Lung (tissue), 17 donors: ENCODE measurements at places on chromosomes 4 and X.

DNA sequence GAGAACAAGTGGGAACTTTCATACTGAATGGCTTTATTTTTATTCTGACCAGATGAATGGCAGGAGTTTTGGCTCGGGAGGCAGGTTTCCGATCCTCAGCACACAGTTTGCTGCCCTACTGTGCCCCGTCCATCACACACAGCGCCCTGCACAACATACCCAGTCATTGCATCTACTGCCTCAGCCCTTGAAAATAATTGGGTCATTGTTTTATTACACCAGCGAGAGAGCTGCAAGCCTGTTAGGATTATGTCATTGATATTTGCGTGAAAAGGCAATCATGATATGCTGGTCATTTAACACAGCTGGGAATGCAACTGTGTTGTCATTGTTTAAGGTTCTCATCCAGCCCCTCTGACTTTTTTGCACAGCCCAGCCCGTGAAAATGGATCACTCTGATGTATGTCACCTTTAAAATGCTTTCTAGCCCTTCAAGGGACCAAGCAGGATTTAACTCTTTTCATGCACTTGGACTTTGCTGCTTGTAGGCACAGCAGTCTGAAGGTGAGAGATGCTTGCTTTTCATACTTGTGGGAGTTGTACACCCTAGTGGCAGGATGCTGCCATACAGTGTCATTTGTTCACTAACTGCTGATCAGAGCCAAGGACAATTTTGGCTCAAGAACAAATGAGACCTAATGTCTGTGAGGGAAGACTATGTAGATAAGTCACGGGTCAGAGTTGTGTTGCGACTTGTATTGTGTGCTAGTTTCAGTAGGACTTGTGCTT, 62.3 kb downstream of the RTL9 start:
- DNase-seq, result peak; percentile 24

DNA sequence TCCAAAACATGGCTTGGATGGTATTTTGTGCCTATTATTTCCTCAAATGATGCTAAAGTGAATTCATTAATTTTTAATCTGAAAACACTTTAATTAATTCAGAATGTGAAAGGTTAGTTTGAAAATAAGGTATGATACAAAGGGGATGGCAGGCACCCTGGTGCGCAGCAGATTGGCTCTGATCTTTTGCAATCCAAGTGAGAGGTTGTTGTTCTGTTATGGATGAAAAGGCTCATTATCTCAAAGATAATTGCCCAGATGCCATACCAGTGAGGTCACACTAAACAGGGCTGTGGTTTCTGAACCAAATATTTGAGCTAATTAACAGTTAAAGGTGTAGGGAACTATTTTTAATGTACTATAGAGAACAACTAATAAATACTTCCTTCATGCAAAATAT, 504.9 kb downstream of the RAPGEF2 start:
- DNase-seq, result no peak

- no peak for DNase-seq
Observed at GRCh38 chrX:40952855-40953254, 132.4 kb upstream of the USP9X start.

GRCh38 chrX:154018518-154019060, 1.1 kb downstream of the IRAK1 start:
- DNase-seq, result no peak

DNA sequence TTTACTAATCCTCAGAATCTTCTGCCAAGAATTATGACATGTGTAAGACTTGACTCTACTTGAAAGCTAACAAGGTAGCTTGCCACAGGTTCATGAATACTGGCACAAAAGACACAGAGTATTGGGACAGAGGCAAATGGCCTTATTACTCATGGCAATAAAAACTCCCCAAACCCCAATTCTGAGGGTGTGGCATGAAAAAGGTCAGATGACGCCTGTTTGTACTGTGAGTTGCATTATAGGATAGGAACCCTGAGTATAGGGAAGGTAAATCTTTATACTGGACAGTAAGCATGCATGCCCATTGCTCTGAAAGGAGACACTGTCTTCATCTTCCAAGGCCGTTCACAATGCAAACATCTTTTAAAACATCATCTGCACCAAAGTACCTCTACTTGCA, 600.0 kb downstream of the IL1RAPL1 start:
- no peak for DNase-seq

- peak; percentile 64 for DNase-seq
Observed at GRCh38 chrX:51641421-51642021, 22.8 kb upstream of the CENPVL3 start.

DNA sequence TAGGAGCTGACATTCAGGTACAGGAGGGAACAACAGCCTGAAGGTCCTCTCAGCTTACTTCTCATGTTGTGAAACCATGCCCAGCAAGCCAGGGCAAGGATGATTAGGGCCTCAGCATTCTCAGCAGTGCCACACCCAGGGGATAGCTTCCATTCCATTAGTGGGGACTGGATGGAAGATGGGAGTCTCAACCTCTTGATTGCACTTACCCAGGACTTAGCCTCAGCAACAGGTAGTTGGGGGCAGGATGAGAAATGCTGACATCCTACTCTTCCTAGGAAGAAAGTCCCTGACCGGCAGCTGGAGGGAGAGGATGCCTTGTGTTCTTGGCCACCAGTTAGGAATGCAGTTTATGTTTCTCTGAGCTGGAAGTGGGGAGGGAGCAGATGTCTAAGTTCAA, 8.8 kb upstream of the BEX3 start:
- DNase-seq, result no peak

GRCh38 chr4:185902654-185903053, 90.7 kb upstream of the SORBS2 start:
- no peak for DNase-seq

DNA sequence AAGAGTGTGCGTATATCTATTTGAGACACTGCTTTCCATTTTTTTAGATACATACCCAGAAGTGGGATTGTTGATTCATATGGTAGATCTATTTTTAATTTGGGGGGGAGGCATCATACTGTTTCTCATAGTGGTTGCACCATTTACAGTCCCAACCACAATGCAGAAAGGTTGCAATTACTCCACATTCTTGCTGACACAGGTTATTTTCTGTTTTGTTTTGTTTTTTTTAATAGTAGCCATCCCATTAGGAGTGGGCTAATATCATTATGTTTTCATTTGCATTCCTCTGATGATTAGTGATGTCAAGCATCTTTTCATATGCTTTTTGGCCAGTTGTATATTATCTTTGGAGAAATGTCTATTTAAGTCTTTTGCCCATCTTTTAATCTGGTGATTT, 15.1 kb upstream of the LHFPL1 start:
- no peak for DNase-seq

GRCh38 chr4:114603497-114603896, 4.9 kb downstream of the UGT8 start:
- no peak for DNase-seq

- no peak for DNase-seq
Observed at GRCh38 chrX:40424259-40424658, 156.5 kb upstream of the ATP6AP2 start.

DNA sequence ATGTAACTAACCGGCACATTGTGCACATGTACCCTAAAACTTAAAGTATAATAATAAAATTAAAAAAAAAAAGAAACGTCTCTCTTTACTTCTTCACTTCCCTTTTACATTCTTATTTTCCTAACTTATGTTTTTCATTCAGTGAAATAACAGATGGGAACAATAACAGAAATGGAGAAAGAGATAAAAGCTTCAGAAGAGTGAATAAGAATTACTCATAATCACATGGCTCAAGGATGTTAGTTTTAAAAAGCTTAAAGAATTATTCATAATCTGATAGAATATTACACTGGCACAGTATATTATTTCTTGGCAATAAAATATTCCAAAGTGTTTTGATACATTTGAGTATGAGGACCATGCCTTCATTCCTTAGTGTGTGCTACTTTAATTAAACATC, 175.6 kb downstream of the COL25A1 start:
- DNase-seq, result no peak

- no peak for DNase-seq
Observed at GRCh38 chrX:38318606-38319005, 8.7 kb downstream of the RPGR start.

DNA sequence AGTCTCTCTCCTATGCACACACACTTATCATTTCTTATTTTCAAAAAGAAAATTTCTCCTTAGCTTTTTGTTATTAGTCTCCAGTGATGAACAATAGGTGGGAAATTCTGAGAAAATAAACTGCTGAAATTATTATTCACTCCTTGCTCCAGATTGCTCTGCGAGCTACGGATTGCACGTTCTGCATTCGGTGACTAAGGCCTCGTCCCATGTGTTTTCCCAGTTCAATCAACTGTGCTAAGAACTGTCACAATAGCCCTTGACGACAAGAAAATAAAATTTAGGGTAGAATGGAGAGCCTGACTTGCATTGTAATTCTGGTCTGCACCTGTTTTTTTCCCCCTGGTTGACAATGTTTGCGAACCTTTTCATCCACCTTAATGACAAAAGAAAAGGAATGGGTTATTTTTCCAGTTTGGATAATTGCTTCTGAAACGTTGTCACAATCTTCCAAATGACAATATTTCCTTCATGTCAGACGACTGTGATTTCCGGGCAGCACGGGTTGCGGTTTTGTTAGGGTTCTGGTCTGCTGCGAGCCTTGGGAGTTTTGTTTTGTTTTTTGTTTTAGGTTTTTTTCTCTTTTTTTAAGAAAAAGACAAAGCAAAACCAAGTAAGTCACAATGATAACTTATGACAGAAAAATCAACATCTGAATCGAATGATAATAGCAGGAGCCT, 124.5 kb upstream of the NOCT start:
- no peak for DNase-seq

- DNase-seq, result peak; percentile 15
Observed at GRCh38 chr4:190019023-190019858, 7.8 kb downstream of the FRG2 start.

GRCh38 chr4:186554539-186554913, 841 bp downstream of the MTNR1A start:
- peak; percentile 47 for DNase-seq

DNA sequence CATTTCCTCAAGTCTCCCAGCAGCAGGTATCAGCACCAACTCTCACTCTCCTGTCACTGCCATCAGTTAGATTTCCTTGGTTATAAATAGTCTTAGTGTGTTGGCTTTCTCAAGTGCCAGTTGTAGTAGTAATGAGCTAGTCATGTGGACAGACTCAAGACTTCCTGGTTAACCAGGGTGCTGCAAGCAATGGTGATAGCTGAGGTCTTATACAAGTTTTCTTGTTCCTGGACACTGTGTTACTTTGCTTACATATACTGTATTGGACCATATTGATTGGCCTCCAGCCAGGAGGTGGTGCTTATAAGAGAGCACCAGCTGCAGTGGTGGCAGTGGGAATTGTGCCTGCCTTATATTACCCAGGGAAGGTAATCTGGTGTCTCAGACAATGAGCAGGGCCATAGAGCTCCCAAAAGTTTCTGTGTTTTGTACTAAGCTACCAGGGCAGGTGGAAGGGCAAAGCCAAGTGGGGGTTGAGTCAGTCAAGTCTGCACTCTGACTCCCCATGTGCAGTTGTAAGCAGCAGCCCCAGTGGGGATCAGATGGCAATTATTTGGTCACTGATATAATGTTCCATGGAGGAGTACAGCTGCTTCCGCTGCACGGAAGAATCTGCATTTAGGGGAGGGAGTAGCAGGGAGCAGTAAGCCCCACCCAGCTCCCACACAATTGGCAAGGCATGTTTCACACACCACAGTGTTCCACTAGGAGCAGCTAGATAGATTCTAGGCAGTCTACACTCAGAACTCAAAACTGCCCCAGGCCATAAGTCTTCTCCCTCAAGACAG, 24.1 kb upstream of the ZDHHC15 start:
- no peak for DNase-seq

GRCh38 chr4:112865443-112865842, 184.0 kb upstream of the ANK2 start:
- DNase-seq, result no peak

- peak; percentile 36 for DNase-seq
Observed at GRCh38 chrX:29903360-29903759, 312.0 kb upstream of the MAGEB2 start.

- DNase-seq, result no peak
Observed at GRCh38 chrX:83185887-83186286, 322.2 kb upstream of the POU3F4 start.

DNA sequence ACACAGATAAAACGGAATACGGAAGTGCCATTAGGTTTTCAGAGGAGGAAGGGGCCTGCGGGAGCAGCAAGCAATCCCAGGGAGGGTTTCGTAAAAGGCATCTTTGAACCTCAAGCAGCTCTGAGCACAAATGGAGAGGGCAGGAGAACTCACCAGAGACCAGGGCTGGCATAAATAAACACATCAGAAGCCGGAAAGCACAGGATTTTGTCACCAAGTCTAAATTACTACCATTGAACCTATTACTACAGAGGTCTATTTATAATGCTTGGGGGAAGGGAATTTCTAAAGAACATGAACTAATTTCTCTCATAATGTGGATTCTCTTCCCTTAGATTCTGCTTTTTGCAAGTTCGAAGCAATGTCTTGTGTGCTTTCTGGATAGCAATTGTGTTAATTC, 39.6 kb upstream of the MBTPS2 start:
- no peak for DNase-seq

DNA sequence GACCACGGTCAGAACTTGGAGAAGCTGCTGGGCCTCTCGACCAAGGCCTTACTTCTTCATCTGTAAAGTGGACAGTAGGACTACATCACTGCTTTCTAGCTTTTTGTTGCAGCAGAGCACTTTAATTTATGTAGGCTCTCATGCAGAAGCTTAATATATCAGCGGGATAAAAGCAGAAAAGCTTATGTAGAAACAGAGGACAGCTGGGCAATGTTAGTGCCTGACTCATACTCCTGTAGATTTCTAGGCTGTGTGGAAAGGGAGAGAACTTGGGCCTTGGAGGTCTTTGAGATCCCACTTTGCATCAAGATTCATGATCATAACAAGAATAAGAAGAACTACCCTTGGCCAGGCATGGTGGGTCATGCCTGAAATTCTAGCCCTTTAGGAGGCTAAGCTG, 91.2 kb downstream of the ARHGAP10 start:
- DNase-seq, result no peak
